ENCODE measurements at places on chromosomes 16 and 17.

DNA sequence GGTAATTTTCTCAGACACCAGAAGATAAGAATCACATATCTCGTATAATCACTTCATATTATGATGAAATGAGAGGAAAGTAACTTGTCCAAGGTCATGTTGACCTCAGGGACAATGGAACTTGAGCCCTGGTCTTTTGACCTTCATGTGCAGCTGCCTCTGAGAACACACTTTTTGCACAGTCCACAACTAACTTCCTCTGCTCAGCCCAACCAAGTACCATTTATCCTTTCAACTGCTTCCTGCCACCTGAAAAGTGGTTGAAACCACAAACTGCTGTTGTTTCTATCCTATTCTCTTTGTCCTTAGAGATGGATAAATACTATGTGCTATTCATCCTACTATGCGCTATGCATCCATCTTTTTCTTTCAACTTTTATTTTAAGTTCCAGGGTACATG lies 2.3 kb upstream of the CCL1 start:
- no peak for DNase-seq

- DNase-seq: no peak
Measured at GRCh38 chr16:47599512-47599911, 138.4 kb downstream of the PHKB start.

GRCh38 chr17:37417852-37418251 lies 11.2 kb downstream of the TADA2A start:
- DNase-seq: no peak

DNA sequence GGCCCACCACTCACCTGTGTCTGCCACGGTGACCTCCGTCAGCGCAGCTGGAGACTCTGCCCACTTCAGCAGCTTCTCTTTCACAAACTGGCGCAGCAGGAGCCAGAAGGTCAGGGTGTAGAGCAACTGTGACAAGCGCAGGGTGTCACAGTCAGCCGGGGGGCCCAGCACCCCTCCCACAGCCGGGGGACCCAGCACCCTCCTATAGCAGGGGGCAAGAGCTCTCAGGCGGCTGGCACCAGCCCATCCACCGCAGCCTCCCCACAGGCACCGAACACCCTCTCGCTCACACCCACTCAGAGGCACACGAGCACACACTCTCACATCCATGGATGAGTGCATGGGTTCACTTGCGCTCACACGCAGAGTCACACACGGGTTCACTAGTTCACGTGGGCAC lies 28.8 kb downstream of the CTU2 start:
- DNase-seq: no peak

DNA sequence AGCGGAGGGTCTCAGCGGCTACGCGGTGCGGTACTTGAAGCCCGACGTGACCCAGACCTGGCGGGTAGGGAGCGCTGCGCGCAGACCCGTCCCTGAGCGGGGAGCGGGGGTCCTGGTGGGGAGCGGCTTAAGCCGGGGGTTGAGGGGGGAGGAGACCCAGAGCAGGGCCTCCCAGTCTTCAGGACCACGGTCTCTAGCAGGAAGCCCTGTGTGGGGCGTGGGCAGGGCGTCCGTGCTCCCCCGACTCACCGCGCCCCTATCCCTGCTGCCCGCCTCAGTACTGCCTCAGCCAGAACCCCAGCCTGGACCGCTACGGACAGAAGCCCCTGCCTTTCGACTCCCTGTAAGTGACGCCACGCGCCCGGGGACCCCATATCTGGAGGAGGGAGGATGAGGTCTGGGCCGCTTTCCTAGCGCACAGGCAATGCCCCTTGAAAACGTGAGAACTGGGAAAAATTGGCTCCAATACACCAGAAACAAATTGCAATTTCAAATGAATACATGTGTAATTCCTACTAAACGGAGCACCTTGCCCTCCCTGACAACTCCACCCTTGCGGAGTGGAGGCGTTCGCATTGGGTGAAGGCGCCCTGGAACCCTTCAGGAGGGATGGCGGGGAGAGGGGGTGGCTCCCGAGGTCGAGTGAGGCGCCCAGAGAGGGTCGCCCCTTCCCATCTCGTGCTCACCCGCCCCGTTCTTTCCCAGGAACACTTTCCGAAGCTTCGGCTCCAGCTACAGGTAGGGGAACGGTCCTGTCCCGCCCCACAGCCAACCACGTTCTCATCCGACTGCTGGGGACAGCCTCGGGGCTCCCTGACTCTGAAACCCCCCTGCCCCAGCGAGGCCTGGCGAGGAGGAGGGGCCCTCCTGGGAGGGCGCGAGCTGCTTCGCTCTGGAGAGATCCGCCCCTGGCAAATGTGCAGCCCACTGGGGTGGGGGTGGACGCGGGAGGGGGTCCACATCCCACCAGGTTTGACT lies 14.6 kb upstream of the CNGB1 start:
- DNase-seq: no peak
